ENCODE measurements at places on chromosomes 13 and 19.

- DNase-seq: no peak
Measured at GRCh38 chr13:54636231-54636630, 1607.6 kb downstream of the OLFM4 start.

GRCh38 chr13:98542568-98543377 lies 34.1 kb downstream of the STK24 start:
- DNase-seq: peak; percentile 78

- DNase-seq: no peak
Measured at GRCh38 chr13:109665781-109666249, 120.6 kb downstream of the IRS2 start.

DNA sequence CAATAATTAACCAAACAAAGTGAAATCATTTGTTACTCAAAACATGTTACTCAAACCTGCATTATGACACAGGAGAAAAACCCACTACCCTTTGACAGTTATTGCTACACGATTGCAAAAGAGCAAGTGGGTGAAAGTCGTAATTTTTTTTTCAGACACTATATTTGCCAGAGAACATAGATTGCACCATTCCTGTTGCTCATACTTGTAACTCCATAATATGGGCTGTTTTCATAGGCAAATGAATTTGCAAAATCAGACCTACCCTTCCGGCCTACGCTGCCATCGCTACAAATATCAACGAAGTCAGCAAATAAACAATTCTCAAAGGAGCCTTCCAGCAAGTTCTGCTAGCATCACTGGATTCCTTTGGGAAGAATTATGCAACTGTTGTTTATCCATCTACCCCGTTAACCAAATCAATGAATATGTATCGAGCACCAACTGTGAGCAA lies 396.5 kb downstream of the IRS2 start:
- peak; percentile 65 for DNase-seq

GRCh38 chr19:55390461-55390880 lies 4.7 kb downstream of the RPL28 start:
- no peak for DNase-seq

DNA sequence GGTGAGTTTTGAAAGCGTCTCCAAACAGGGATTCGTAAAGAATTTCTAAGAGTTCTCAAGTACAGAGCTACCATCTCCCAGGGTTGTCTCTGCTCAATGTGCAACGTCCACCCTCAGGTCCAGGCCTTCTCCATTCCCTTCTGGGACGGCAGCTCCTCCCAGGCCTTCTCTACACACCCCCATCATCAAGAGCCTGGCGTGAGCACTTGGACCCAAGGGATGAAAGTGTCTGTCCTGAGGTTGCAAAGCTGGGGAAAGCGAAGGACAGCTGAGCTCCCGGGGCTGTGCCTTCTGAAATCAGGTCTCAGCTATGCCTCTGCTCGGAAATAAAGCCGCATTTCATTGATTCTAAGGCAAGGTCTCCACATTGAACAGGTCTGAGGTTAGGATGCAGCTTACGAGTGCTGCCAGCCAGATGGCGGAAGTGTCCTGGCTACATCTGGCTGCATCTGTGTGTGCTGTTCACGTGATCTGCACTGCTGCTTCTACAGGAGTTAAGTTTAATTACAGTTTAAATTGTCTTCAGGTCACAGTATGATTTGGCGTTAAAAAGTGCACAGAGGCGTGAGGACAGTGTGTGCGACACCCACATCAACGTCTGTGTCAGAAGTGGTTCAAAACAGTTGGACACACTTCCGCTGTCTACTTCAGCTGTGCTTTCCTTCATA lies 27.0 kb upstream of the MIER2 start:
- no peak for DNase-seq
